ENCODE measurements at places on chromosomes 6 and 20.
A peak's percentile ranks its signal among the peaks of the same experiment; 100 is the strongest.

GRCh38 chr6:162443101-162443500 is 284.5 kb downstream of the PRKN start:
- no peak for DNase-seq

DNA sequence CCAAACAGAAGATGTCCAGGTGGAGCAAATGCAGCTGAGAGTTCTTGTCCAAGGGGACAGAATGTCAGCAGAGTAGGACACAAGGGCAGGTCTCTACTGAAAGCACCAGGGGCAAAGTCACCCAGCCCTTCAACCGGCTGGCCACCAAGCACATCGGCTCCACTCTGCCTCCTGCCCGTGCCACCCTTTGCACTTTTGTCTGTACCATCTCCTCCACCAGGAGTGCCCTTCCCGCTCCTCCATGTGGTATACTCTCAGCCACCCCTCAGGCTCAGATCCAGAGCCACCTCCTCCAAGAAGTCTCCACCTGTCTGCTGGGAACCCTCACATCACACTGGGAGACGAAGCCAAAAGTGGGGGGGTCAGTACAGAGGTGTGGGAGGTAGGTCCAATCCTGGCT is 4.1 kb upstream of the HSPA12B start:
- DNase-seq: no peak

DNA sequence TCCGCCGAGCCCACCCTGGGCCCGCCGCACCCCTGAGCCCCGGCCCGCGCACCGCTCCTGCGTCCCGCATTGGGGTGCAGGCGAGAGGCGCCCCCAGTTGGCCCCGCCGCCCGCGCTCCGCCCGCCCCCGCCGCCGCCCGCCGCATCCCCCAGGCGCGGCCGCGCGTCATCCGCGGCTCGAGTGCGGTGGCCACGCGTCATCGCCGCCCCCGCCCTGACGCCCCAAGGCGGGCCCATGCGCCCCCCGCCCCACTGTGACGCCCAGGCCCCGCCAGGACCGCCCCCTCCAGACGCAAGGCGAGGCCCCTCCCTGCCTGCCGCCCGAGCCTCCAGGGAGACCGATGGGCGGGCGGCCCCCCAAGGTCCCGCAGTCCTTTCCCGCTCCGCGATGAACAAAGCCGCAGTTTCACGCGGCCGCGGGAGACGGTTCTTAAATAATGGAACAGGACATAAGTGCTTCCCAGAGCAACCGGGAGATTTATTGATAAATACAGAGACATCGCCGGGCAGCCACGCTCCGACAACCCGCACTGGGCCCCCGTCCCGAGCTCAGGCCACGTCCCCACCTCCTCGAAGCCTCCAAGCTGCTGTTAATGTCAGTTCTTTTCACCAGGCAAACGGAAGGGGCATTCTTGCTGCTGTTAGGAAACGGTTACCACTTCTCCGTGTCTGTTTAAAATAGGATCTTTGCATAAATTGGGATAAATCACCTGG is at the start of gene ANKRD60:
ANKRD60 (minus strand) TSS at position 170 of the 714 bp plus-strand sequence; CDS start at position 170, 0 bp downstream.
- DNase-seq: no peak

DNA sequence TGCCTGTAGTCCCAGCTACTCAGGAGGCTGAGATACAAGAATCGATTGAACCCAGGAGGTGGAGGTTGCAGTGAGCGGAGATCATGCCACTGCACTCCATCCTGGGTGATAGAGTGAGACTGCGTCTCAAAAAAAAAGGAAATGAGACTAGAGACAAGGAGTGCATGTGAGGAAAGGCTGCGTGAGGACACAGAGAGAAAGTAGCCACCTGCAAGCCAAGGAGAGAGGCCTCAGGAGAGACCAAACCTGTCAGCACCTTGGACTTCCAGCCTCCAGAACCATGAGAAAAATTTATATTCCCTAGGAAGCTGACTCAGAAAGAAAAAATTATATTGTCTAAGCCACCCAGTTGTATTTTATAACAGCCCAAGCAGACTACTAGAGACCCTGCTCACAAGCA is 7.4 kb upstream of the BEND3 start:
- DNase-seq: peak; percentile 28

DNA sequence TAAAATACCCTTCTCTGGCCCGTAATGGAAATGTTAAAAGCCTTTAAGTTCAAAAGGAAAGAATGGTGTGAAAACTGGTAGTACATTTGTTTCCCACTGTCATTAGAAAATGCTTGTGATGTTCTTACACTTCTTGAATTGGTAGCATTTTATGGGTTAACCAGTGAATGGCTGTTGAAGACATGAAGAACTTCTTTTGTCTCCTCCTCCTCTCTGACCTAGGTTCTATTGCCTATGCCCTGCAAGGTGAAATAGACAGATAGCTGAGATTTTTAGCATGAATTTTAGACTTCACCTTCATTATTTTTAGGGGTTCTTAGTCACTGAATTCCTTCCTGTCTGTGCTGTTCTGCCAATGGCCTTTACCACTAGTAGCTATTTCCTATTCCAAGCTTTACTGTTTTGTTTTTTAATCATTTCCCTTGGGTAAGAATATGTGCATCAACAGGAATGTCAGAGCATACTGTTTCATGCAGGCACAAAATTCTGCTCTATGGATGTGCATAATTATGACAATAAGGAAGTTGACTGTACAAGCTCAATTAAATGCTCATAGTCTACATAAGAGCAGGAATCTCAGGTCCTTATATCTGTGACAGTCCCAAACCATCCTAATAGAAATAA is 4.9 kb downstream of the TNFAIP3 start:
- no peak for DNase-seq

- peak; percentile 39 for DNase-seq
These were observed 8.1 kb downstream of the CCR6 start for GRCh38 chr6:167130712-167131684.

- DNase-seq: no peak
These were observed 10.4 kb upstream of the NT5DC1 start for GRCh38 chr6:116090251-116090650.

DNA sequence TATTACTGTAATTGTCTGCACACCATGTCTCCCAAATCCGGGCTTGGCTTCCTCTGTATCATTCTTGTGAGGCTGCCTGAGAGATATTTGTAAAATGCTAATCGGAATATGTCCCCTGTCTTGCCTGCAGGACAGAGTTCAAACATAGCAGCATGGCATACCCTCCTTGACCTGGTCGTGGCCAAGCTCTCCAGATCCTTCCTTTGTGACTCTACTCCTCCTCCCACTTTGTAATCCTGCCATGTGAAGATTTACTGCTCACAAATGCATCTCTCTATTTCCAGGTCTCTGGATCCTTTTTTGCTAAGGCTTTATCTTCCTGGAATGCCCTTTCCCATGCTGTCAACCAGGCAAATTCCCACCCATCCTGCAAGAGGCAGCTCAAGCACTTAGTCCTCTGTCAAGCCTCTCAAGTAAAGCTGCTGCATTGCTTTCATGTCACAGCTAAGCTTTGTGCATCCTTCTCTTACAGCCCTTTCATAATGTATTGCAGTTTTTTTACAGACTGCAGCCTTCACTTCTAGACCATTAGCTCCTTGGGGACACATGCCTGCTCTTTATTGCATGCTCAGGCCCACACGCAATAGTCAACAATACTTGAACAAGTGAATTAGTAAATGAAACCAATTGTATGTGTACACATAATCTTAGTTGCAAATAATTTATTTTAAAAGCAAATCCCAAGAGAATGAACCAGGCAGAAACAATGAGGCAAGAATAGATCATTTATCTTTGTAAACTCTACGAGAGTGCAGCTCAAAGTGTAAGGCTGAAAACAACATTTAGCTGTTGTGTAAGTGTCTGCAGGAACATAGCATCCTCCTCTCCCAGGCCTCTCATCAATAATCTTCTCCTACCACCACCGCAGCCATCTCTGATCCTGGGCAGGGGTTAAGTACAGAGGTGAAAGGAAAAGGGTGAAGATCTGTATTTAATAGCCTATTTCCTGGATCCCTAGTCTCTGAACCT is 45.8 kb downstream of the HIVEP2 start:
- no peak for DNase-seq

DNA sequence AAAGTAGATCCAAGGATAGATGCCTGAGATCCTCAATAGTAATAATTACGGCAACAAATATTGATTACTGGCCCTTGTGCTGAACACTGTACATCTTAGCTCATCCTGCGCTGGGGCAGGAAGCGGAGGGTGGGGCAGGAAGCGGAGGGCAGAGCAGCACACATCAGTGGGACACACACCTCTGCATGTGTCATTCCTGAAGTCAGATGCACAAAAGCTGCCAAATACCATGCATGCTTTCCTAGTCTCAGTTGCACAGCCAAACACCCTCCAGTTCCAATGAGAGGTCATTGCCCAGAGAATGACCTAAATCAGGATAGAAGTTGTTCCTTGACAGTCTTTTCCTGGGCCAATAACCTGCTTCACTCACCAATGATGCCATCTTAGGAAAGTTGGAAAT is 74.4 kb upstream of the FOXC1 start:
- no peak for DNase-seq

GRCh38 chr6:35202066-35202546 is 11.7 kb upstream of the SCUBE3 start:
- DNase-seq: no peak

DNA sequence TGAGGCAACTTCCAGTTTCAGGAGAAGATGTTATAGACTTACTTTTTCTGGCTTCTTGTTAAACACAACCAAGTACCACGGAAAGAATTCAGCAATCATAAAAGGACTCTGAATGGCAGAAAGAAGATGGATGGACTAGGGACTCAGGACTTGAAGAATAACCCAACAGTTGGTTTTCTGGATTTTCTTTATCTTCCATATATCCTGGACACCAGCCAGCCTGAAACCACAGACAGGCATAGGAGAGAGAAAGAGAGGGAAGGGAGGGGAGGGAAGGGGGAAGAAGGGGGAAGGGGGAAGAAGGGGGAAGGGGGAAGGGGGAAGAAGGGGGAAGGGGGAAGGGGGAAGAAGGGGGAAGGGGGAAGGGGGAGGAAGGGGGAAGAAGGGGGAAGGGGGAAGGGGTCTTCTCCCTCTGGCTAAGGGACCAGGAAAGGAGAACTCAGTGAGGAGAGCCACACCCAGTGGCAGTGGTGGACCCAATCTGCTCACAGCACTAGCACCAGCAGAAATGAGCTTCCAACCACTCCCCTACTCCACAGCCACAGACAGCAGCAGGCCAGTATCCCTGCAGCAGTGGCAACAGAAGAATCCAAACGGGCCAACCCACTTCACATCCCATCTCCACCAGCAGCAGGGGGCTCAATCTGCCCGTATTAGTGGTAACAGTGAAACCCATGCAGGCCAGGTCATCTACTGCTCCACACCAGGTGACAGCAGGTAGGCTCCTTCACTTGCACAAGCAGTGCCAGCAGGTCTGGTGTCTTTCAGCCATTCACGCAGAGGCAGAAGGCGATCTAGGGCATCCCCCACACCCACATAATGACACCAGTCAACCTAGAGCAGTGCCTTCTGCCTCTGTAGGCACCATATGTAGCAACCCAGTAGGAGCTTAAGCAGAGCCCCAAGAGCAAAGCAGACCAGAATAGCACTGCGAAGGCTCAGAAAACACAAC is 78.6 kb downstream of the TRMT6 start:
- DNase-seq: no peak

DNA sequence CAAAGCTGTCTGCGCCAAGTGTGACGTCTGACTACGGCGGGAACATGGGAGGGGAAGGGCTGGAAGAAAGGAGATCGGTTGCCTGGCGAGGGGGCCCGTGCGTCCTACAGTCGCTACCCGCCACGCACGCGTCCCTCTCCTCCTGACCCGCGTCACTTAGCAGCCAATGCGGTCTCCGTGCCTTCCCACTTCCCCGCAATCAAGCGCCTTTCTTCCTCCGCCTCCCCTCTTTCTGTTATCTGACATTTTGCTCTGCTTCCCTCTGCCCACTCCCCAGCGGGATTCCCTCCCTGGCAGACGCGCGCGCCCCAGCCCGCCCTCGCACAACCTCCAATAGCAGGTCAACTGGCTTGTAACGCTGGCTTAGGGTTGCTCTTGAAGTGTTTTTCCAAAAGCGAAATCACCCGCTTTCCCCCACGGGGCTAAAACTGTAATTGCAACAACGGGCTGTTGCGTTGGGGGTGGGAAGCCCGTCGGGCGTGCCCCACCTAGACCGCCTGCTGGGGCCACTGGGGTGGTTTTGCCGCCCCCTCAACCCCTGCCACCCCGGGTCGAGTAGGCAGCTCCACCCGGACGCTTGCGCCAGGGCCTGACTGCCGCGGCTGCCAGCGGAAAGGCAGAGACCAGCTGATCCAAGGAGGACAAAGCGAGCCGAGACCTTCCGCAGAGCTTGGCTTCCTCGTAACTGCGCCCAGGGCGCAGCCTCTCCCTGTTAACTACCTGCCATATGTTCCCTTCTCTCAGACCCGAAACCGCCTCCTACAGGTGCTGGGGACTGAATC is 6.2 kb upstream of the SOX4 start:
- no peak for DNase-seq

DNA sequence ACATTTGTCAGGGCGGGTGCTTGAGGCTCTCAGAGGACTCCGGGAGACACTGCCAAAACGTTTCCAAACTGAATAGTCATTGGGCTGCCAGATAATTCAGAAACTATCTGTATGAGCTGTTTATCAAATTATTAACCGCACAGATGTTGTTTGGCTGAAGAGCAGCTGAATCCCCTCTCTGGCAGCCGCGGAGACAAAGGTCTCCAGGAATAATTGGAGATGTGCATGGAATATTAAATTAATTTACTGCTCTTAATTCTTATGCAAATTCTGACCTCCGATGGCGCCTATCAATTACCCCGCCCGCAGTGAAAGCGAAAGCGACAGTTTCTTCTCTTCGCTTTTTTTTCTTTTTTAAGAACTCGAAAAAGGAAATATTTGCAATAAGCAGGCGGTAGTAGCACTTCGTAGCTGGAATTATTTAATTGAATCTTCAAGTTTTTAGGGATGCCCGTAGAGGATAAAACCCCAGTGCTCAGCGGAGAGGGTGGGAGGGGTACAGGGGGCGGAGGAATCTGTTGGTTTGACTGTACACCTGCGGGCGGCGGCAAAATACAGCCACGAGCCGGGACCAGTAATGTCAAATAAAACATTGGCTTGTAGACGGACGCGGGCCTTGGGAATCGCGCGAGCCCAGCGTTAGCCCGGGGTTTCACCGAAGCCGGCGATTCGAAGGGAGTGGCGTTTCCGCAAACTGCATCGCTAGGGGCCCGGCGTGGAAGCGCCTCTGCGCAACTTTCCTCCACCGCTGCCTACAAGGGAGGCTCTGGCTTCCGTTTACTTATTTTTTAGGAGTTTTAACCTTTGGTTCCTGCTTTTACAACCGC is 6.2 kb downstream of the LINC00237 start:
- no peak for DNase-seq

- DNase-seq: no peak
These were observed 376.1 kb upstream of the OPRM1 start for GRCh38 chr6:153662982-153663381.

- DNase-seq: no peak
These were observed 64.8 kb downstream of the HCRTR2 start for GRCh38 chr6:55239099-55239498.

DNA sequence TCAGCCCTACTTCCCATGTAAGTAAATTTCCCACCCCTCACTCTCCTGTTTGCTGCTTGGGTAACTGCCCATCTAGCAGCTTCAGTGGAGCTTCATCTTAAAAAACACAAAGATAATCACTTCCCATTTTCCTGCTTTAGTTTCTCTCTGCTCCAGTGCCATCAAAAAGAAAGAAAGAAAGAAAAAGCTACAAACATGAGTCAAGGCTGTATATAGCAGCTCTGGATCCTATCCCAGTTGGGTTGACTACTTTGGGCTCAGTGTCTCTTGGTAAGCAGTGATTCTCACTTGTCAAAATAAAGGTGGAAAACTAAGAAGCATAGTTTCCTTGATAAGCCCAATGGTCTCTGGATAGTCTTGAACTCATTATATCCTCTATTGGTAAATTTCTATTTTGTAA is 48.7 kb upstream of the SRPK1 start:
- no peak for DNase-seq
